ENCODE measurements at places on chromosomes 2 and 18.

GRCh38 chr2:212930556-212931260 lies 220.7 kb downstream of the IKZF2 start:
- DNase-seq = no peak

GRCh38 chr2:19810637-19811036 lies 91.1 kb downstream of the TTC32 start:
- DNase-seq = no peak

- no peak for DNase-seq
Measured at GRCh38 chr2:64763126-64763525, 109.4 kb upstream of the SERTAD2 start.

DNA sequence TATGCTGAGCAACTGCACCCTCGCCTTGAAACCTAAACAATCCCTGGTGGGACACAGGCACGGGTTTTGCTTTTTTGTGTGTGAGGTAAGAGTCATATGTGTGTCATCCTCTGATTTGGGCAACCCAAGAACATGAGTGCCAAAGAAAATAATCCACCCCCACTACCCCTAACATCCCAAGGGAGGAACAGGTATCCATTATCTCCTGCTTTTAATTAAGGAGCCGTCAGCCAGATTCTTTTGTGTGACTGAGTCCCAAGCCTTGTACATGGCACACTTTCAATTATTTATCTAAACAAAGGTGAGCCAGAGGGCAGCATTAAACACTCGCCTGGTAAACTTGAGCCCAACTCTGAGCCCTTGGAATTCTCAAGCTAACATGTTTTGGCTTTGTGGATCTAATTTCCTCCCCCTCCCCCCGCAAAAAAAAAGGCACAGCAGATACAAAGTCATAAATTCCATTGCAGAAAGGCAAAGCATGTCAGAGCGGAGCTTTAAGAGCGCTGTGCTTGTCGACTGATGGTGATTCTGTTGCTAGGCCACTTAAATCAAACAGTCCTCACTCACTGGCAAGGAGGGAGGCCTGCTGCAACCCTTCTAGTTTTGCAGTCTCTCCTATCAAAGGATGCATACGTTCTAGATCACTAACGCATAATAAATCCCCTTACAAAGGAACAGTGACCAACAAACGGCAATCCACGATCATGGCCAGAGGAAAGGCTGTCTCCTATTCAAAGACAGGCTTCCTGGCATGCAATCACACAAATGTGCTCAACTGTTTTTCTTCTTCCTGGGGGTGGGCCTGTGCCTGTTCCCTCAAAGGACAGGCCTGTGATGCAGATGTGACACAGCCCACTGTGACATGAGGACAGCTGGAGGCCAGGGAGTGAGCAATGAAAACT lies 143.5 kb upstream of the LMAN1 start:
- DNase-seq = no peak

DNA sequence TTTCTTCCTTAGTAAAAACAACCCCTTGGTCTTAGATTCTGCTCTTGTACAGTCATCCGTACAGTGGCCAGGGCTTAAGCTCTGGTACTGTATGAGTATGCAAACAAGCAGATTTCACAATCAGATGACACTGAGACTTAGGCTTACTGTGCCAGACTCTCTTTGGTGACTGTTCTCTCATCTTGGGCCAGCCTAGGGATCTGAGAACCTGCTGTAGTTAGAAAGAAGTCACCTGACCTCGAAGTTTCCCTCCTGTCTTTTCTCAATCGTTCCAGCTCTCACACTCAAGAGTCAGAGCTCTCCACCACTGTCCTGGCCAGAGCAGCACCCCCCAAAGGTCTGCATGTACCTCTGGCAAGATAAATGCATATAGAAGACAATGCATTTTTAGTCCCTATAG lies 63.2 kb downstream of the ZEB2 start:
- DNase-seq = no peak

GRCh38 chr2:95058989-95059641 lies 33.6 kb downstream of the MAL start:
- DNase-seq = no peak

DNA sequence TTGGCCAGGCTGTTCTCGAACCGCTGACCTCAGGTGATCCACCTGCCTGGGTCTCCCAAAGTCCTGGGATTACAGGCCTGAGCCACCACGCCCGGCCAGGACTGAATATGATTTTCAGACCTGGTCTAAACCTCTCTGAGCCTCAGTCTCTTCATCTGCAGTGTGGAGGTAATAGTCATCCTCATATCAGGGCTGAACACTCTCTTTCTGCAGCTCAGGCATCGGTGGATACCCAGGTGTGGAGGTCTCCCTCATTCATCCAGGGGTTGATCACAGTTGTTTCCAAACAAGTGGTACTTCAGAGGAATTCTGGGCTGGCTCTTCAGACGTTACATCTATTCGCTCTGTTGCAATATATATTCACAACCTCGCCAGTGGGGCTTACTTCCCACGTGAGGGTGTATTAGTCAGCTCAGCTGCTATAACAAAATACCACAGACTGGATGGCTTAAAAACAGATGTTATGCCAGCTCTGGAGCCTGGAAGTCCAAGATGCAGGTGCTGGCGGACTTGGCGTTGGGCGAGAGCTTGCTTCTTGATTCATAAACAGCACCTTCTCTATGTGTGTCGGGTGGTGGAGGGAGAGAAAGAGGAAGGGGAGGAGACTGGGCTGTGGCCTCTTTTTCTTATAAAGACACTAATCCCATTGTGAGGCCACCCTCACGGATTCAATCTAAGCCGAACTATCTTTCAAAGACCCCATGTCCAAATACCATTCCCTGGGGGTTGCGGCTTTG lies 2.9 kb upstream of the MBP start:
- no peak for DNase-seq

DNA sequence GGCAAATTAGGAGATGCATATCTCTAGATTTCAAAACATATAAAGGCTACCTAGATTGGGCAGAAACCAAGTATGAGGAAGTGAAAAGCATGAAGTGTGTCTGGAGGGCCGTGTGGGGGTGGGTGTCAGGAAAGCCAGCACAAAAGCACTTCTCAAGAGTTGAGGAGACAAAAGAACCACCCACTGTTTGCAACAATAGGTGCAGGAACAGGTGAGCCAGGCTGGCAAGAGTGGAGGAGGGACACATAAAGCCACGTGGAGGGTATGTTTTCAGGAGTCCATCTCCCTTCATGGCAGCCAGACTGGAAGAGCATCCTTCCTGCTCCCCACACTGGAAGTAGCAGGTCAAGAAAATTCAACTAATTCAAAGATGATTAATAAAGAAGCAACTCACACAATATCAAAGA lies 96.4 kb downstream of the CERS6 start:
- no peak for DNase-seq

DNA sequence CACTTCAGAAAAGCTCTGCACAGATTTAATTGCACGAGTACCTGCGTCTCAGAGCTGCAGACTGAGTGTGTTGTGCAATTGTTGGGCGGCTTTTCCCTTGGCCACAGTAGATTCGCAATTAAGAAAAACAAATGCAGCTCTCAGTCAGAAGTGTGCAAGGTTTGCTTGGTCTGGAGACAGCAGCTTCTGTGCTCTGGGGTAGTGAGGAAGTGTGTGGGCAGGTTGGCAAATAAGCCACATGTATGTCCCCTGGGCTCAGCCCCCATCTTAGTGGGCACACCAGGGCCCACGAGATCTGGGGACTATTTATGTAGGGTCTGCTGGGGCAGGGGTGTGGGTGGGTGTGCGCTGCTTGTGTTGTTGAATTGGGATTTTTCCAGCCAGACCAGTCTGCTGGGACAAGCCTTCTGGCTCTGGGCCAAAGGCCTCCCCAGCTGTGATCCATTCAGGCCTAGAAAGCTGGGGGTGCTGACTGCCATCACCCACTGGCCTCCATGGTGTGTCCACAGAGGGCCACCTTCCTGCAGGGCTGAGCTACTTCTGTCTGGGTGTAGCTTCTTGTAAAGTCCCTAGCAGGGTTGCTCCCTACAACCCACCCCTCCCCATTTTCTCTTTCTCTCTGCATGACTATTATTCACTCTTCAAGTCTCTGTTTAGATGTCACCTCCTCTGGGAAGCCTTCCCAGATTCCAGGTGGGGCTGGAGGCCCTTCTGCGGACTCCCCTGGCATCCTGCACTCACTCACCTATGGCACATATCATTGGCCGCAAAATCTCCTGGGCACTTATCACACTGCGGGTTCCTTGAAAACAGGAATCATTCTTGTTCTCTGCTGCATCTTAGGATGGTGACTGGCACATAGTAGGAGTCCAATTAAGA lies 67.8 kb downstream of the ODC1 start:
- DNase-seq = no peak

GRCh38 chr2:102698369-102699111 lies 63.3 kb upstream of the TMEM182 start:
- no peak for DNase-seq

- DNase-seq = no peak
Measured at GRCh38 chr2:200791905-200792304, 19.8 kb upstream of the BZW1 start.

DNA sequence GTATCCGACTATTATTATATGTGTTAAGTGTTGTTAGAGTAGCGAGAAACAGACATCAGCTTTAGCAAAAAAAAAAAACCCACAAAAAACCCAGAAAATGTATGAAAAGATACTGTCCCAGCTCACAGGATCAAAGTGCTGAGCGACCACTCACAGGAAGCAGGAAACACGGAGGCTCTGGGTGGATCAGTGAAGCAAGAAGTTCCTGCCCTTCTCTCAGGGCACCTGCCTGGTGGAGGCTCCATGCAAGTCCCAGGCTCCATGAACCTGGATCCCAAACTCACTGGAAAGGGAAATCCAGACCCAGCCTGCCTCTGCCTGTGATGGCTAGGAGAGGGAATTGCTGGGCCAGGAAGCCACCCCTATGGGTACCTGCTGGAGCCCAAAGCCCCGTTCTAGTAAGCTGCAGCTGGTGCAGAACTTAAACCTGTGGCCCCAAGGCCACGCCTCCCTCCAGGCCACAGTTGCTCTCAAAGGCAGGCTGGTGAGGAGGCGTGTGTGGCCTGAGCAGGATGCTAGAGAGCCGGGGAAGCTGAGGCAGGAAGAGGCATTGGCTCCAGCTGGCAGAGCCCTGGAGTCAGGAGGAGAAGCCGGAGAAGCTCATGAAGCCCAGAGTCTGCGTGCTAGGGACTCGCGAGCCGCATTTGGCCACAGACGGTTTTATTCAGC lies 63.5 kb upstream of the TAF1B start:
- DNase-seq = no peak

- DNase-seq = no peak
Measured at GRCh38 chr18:58152216-58152615, 108.2 kb downstream of the NEDD4L start.

DNA sequence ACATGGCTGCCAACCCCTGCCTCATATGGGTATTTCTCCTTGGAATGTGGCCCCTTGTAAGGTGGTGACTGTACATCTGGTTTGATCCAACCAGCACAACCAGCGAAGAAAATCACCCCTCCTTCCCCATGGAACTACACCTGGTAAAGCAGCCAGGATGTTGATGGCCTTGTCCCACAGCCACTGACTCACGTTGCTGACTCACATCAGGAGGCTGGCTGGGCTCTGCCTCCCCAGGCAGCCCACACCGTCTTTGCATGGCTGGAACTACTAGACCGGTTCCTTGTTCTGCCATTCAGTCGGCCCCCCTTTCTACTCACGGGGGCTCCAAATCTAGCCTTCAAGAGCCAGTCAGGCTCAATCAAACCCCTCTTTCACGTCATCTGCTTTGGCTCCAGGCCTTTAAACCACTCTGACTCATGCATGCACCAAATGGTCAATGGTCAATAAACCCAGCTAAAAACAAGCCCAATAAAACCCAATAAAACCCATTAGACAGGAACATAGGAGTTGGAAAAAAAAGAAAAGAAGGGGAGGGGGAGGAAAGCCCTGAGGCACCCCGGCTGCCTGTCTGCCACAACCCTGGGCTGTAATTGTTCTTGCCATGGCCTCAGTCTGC lies 114.8 kb downstream of the PLB1 start:
- no peak for DNase-seq

DNA sequence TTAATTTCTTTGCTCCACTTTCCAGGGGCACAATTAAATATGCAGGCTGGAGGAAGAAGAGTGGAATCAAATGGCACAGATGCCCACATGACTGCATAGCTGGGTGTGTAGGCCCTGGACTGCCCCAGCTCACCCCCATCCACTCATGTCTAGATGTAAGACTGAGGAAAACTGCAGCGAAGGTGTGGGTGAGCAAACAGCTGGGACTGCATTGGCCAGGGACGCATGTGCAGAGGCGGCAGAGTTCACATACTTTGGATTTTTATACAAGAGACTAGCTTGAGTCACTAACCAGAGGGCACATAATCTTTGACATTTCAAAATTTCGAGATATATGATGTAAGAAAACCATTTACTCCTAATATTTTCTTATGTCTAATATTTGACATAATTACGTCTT lies 60.1 kb downstream of the SPIRE1 start:
- no peak for DNase-seq

DNA sequence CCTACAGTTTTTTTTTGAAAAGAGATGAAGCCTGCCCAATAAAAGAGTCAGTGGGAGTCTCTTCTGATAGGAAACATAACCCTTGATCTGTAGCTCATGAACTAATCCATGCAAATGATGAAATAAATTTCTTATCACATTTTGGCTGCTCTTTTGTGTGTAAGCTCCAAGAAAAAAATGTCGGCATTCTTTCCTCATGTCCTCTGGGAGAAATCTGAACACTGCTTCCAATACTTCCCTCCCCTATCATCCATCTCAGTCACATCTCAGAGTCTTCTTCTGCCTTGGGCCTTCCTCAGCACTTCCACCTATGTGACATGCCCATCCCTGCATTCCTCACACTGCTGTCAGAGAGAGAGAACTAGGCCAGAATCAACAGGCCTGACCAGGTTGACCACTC lies 395.7 kb upstream of the ST6GAL2 start:
- DNase-seq = no peak

GRCh38 chr2:29106980-29107388 lies 8.2 kb upstream of the CLIP4 start:
- DNase-seq = no peak

GRCh38 chr2:85114586-85115330 lies 18.4 kb upstream of the TCF7L1 start:
- no peak for DNase-seq

- DNase-seq = no peak
Measured at GRCh38 chr2:234334756-234335155, 162.1 kb downstream of the ARL4C start.

GRCh38 chr2:129764376-129765325 lies 214.8 kb upstream of the RAB6C start:
- no peak for DNase-seq

- DNase-seq = peak; percentile 24
Measured at GRCh38 chr2:162153608-162154224, 1.7 kb upstream of the GCG start.

GRCh38 chr2:240998995-240999791 lies 775 bp downstream of the SNED1 start:
- no peak for DNase-seq

GRCh38 chr2:219886615-219887014 lies 259.2 kb downstream of the SLC4A3 start:
- DNase-seq = no peak
